Cerebellum (tissue), 4 donors: ENCODE measurements at places on chromosomes 5 and 9. TPM values are rescaled to one million over a fixed set of nuclear protein-coding genes. Genes with fewer than 3 reads are reported as not detected.

Gene SNX2
- total RNA-seq = 74.2 TPM

- no peak for DNase-seq
Measured at GRCh38 chr5:23721336-23721735, 213.9 kb downstream of the PRDM9 start.

DNA sequence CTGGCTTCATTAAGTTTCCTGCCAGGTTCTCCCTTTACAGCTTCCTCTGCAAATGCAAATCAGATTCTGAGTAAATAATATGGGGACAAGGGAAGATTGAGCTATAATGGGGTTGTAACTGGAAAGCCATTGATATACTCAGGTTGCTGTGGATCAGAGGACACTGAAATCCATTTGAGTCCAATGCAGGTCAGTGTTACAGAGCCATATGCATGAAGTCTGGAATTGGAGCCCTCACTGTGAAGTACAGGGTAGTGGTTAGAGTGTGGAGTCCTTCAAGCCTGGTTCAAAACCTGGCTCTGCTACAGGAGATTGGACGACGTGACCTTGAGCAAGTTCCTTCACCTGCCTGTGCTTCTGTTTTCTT, 48.7 kb downstream of the TIMD4 start:
- DNase-seq = no peak

DNA sequence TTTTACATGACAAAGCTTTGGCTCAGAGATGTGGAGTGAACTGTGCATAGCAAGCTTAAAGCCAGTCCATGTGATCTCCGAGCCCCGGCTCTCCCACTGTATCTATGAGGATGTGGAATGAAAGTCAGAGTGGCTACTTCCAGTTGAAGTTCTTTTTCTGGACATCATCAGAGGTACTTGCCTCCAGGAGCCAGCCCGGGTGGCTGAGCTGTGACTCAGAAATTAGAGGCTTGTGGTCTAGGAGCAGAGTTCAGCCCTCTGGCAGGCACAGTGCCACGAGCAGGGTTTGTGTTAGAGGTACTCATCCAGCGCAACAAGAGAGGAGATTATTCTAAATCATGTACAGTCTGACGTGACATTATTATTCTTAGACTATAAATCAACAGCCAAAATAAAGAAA, 322.5 kb downstream of the CDK5RAP2 start:
- no peak for DNase-seq

Gene DMRTA1
- 0.91 TPM for total RNA-seq

Gene CDX1
- total RNA-seq = not detected

GRCh38 chr5:178356431-178356872, 123.8 kb upstream of the PHYKPL start:
- DNase-seq = peak; percentile 63

Gene BHMT2
- total RNA-seq = 0.82 TPM

DNA sequence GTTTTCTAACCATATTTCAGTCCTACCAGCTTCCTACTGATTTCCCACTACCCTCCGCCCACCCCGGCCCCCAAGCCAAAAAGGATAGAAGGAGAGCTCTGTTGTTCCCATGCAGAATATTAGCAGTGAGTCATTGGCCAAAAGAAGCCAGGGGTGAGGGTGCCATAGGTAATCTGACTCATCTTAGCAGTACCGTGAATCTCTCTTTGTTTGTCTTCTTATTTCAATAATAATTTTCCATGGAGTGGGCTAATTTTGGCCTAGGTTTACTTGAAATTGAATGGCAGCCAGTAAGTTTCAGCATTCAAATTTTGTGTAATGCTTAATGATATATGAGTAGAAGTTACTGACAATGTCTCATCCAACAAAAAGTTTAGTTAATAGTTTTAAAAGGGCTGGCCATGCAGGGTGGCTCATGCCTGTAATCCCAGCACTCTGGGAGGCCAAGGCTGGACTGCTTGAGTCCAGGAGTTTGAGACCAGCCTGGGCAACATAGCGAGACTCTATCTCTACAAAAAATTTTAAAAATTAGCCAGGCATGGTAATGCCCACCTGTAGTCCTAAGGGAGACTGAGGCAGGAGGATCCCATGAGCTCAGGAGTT, 74.2 kb downstream of the C9orf152 start:
- DNase-seq = no peak

DNA sequence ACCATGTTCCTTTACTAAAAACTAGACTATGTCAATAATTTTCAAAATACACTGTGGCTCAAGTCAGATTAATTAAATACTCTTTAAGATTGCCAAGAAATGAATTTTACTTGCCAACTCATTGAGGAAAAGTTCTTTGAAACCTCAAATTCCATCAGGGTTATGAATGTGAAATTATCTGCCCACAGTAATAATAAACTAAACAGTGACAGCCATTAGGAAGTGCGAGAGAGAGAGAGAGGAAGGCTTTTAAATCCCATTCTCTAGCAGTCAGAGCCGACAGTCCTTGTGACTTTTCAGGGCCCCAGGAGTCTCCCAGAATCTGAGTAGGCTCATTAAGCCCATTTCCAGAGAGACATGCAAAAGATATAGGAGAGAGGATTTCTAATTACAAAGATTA, 236.1 kb downstream of the MARCHF11 start:
- no peak for DNase-seq

- no peak for DNase-seq
Measured at GRCh38 chr9:122202111-122202510, 26.6 kb downstream of the LHX6 start.

Gene SMU1
- total RNA-seq = 25.7 TPM

GRCh38 chr9:129321286-129322021, 143.4 kb upstream of the IER5L start:
- no peak for DNase-seq

- no peak for DNase-seq
Measured at GRCh38 chr9:136674786-136675349, 12.2 kb downstream of the EGFL7 start.

- peak; percentile 30 for DNase-seq
Measured at GRCh38 chr9:135500071-135500524, 384 bp upstream of the MRPS2 start.

Gene SH2D3C
- total RNA-seq = 8.5 TPM

Gene FBXL17
- total RNA-seq = 39.9 TPM

Gene CA9
- not detected for total RNA-seq

DNA sequence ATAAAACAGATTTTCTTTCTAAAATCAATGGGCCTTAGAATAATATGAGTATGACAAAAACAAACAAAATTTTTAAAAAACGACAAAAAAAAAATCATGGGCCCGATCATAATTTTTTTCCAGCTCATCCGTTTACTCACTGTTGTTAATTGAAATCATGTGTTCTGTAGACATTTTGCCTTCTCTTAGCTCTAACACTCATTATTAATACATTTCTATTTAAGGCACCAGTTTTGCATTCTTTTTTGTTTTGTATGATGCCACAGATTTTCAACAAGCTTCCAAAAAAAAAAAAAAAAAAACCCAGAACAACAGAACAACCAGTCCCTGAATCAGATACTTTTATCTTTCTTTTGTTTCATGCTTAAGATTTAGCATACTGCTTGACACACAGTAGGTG, 86.4 kb downstream of the PRLR start:
- DNase-seq = no peak

Gene SPATA31A3
- total RNA-seq = not detected

DNA sequence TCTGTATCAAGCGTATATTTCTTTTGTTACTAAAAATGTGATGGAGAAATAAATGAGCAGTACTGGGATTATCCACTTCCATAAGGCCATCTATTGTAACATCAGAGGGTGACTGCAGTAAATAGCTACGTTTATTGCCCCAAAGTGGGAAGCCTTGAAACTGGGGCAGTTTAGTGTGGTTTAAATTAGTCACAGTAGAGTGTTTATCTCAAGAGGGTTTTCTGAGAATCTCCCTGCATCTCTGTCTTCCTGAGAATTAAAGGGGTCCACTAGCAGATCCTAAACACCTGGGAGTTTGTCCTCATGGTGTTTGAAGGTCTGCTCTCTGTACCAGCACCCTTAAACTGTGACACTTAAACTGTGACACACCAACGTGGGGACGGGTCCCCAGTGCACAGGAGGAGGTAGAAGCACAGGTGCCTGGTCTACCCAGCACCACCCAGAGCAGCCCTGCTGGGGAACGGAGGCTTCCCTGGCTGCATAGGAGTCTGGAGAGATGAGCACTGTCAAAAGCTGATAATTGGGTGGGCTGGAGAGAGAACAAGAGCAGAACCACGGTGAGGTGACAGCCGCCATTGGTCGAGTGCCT, 25.2 kb downstream of the PRRC2B start:
- DNase-seq = no peak

Gene COL15A1
- total RNA-seq = 23.2 TPM

- no peak for DNase-seq
Measured at GRCh38 chr9:91676046-91676445, 252.4 kb upstream of the NFIL3 start.

Gene SPATA31C1
- total RNA-seq = not detected

Gene AQP7
- total RNA-seq = 0.54 TPM

- DNase-seq = no peak
Measured at GRCh38 chr9:22457448-22457847, 10.8 kb downstream of the DMRTA1 start.

- DNase-seq = no peak
Measured at GRCh38 chr5:78576376-78576775, 72.2 kb downstream of the LHFPL2 start.

GRCh38 chr5:75021219-75021618, 31.1 kb downstream of the GCNT4 start:
- DNase-seq = no peak

Gene SCAI
- total RNA-seq = 42.6 TPM

- no peak for DNase-seq
Measured at GRCh38 chr5:39167141-39167971, 52.0 kb downstream of the FYB1 start.

- peak; percentile 74 for DNase-seq
Measured at GRCh38 chr9:76646249-76646648, 118.0 kb upstream of the PCA3 start.
